PC-9 (cell line): ENCODE measurements at places on chromosomes 3 and 15. TPM values are rescaled to one million over a fixed set of nuclear protein-coding genes. Genes with fewer than 3 reads are reported as not detected.

The SLC22A13 gene
- total RNA-seq, result 0.40 and 0.44 TPM in 2 replicates

- DNase-seq, result no peak
Measured at GRCh38 chr3:42419563-42419962, 9.2 kb upstream of the LYZL4 start.

The C2CD4A gene
- total RNA-seq, result 0.09 TPM in 1 of 2 replicates, not detected in the other

The COL6A6 gene
- total RNA-seq, result not detected in 2 replicates

The DNAJC17 gene
- 27.4 and 33.0 TPM in 2 replicates for total RNA-seq

The TLR9 gene
- total RNA-seq, result 0.30 and 0.44 TPM in 2 replicates

- no peak for DNase-seq
Measured at GRCh38 chr3:27594096-27594690, 110.0 kb upstream of the SLC4A7 start.

DNA sequence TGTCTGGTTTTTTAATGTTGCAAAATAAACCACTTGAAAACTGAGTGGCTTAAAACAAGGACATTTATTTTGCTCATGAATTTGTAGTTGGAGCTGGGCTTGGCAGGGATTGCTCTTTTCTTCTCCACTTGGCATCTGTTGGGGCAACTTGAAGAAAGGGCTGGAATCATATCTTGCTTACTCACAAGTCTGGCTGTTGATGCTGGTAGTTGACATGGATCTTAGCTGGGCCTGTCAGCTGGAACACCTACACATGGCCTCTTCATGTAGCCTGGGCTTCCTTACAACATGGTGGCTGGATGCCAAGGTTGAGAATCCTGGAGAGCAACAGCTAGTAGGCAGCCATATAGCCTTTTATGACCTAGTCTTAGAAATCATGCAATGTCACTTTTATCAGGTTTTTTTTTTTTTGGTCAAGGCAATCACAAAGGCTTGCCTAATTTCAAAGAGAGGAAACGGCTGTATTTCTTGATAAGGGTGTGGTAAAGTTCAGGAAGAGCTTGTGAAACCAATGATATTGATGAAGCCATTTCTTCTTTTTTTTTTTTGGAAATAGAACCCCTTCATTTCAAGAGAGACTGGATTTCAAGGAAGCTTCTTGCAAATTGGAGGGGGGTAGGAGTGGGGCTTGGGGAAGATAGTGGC, 262.1 kb downstream of the IL20RB start:
- no peak for DNase-seq

The KLHL40 gene
- total RNA-seq, result not detected in 2 replicates

DNA sequence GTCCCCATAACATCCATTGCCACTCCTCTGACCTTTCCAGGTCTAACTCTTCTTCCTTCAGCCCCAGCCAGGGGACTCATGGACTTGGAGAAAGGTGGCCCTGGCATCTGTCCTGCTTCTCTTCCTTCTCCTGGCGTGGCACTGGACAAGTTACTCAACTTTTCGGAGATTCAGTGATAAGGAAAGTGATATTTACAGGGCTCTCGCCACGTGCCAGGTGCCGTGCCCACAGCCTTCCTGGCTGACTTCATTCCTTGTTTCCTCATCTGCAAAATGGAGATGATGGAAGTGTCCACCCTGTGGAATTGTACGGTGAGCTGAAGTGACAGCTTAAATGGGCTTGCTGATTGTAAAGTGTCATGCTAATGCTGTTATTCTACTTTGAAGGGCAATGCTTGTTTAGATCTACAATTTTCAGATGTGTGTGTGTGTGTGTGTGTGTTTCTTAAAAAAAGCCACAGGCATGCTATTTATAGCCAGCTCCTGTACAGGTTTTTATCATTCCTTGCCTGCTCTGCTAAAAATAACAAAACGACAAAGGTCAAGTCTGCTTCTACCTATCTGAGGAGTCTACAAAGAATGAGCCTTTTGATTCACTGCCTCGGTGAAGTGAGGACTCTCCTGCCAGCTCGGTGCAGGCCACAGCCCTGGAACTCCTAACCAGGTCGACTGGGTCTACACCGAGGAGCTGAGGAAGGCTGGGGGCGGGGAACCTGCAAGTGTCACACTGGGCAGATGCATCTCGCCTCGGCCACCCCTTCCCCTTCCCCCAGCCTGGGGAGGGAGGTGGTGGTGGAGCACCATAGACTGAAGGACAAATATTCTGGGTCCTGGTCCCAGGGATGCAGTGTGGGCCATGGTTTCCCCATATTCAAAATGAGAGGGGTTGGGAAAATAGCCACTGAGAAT, 11.4 kb upstream of the ATP2B2 start:
- no peak for DNase-seq

- no peak for DNase-seq
Measured at GRCh38 chr3:196643201-196643749, 3.8 kb downstream of the NRROS start.

DNA sequence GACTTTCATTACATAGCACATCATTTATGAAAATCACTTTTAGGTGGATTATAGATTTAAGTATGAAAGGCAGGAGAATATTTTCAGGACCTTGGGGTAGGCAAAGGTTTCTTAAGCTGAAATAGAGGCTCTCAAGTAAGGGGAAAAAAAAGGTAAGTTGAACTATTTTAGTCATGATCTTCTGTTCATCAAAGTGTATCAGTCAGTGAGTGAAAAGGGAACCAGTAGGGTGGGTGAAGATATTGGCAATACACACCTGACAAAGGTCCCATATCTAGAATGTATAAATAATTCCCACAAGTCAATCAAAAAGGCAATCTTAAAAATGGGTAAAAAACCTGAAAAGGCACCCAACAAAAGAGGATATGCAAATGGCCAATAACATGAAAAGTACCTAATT, 218.6 kb downstream of the KLF13 start:
- no peak for DNase-seq

The DPH3 gene
- 12.1 and 16.2 TPM in 2 replicates for total RNA-seq

- DNase-seq, result no peak
Measured at GRCh38 chr3:23711916-23712494, 93.8 kb upstream of the UBE2E1 start.

GRCh38 chr3:142993958-142994442, 7.4 kb upstream of the U2SURP start:
- DNase-seq, result peak; percentile 67

The KBTBD13 gene
- total RNA-seq, result not detected in 2 replicates

DNA sequence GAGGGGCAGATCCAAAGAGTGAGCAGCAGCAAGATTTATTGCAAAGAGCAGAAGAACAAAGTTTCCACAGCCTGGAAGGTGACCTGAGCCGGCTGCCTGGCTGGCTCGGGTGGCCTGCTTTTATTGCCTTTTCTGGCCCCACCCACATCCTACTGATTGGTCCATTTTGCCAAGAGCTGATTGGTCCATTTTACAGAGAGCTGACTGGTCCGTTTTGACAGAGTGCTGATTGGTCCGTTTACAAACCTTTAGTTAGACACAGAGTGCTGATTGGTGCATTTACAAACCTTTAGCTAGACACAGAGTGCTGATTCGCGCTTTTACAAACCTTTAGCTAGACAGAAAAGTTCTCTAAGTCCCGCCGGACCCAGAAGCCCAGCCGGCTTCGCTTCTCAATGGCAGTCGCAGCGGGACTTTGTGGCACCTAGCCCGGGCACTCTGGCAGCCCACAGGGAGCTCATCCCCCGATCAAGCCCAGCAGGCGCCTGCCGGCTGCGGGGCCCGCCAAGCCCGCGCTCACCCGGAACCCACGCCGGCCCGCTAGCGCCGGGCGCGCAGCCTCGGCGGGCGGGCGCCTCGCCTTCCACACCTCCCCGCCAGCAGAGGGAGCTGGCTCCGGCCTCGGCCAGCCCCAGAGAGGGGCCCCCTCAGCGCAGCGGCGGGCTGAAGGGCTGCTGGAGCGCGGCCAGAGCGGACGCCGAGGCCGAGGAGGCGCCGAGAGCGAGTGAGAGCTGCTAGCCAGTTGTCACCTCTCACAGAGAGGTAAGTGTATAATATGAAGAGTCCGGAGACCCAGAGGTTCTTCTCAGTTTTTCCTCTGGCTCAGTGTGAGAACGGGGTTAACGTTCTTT, 339.2 kb downstream of the CHL1 start:
- DNase-seq, result no peak

GRCh38 chr15:35602836-35603235, 56.9 kb upstream of the DPH6 start:
- DNase-seq, result no peak

GRCh38 chr3:193314161-193314560, 64.4 kb downstream of the ATP13A5 start:
- DNase-seq, result no peak

DNA sequence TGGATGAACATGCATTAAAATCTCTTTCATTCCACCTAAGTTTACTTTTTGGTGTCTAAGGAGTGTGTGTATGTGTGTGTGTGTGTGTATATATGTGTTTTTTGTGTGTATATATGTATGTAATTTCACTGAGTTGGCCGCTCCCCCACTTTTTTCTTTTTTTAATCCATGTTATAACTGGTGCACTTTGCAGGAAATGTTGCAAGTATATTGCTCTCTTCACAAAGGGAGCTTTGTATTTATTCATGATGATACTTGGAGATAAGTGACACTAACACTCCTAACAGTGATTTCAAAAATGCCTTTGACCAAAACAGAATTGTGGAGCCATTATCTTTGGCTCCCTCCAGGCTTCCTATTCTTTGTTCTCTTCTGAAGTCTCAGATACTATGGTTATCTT, 95.8 kb downstream of the FNDC3B start:
- no peak for DNase-seq

The CHRM5 gene
- total RNA-seq, result not detected in 2 replicates

GRCh38 chr15:92882697-92883162, 17.4 kb upstream of the CHD2 start:
- no peak for DNase-seq

The SLC28A1 gene
- total RNA-seq, result 0.70 and 1.2 TPM in 2 replicates

DNA sequence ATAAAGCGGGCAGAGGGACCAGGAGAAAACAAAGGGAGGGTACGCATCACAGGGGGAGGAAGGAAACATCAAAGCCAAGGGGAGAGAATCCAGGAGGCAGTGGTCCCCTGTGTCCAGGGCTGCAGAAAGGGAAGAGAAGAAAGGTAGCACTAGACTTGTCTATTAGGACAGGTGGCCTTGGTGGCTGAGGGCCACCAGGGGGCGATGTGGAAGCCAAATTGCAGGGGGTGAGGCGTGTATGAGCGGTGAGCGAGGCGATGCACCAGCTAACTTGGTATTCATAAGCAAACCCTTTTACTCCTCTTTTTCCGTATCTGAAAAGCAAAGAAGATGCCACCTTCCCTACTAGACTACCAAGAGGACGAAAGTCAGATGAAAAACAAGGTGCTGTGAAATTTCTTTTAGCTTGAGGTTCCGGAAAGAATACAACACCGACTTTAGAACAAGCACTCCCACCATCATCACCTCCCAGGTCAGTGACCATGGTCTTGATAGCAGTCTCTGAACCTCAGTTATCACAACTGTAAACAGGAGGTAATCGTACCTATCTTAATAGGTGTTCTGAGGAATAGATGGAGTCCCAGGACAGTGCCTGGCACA, 654.4 kb upstream of the ADAMTS9 start:
- DNase-seq, result peak; percentile 37

The NSMCE3 gene
- total RNA-seq, result 3.1 and 4.0 TPM in 2 replicates

The AMIGO3 gene
- total RNA-seq, result 1.0 TPM in 1 of 2 replicates, not detected in the other

The PDIA5 gene
- total RNA-seq, result 31.7 and 32.1 TPM in 2 replicates

DNA sequence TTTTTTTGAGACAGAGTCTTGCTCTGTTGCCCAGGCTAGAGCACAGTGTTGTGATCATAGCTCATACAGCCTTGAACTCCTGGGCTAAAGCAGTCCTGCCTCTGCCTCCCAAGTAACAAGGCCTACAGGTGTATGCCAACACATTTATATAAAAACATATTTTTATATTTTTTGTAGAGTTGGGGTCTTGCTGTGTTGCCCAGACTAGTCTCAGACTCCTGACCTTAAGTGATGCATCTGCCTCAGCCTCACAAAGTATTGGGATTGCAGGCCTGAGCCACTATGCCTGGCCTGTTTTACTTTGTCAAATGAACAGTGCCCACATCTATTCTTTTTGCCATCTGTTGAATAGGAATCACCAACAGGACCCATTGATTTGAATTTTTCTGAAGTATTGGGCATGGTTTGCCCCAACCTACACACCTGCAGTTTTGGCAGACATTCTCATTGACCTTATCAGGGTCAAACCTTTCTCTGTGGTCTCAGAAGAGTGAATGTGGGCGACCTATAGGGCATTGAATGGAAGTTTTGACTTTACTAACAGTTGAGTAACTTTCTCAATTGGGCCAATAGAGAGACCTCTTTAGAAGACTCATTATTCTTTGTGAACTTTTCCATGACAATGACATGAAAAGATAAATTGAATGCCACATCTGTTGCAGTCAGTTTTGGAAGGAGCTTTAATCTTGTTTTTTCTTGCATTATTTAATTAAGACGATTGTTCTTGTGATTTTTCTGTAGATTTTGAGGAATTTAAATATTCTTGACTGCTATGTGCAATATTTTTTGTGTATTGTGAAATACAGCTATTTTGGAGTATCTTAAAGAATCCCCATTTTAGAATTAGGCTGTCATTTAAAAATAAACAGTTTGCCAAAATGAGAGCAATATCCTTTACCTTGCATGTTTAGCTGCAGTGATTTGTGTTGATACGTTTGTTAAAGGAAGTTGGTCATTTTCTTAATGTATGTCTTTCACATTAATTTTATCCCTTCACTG, 2.7 kb downstream of the IREB2 start:
- no peak for DNase-seq

- no peak for DNase-seq
Measured at GRCh38 chr3:34132069-34132692, 333.8 kb downstream of the PDCD6IP start.

The HHLA2 gene
- not detected in 2 replicates for total RNA-seq

- no peak for DNase-seq
Measured at GRCh38 chr3:155629056-155629455, 115.8 kb downstream of the PLCH1 start.

- DNase-seq, result no peak
Measured at GRCh38 chr3:196177967-196178366, 33.2 kb downstream of the ZDHHC19 start.

DNA sequence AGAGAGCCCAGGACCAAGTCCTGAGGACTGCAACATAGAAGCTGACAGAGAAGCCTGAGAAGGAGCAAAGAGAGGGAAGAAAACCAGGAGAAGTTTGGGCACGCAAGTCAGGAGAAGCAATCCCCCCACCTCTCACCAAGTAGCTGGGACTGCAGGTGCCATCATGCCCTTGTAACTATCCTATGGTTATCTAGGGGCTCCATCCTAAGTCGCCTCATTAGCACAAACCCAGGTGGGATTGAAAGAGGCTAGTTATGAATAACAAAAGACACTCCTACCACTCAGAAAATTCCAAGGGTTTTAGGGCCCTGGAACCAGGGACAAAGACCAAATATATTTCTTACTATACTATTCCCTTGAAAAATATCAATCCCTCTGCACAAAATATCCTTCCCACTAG, 53.5 kb downstream of the CCR4 start:
- DNase-seq, result no peak

The ATP13A4 gene
- total RNA-seq, result 0.22 TPM in 1 of 2 replicates, not detected in the other

The PPP1R14D gene
- total RNA-seq, result 0.55 and 0.65 TPM in 2 replicates

The GP5 gene
- not detected in 2 replicates for total RNA-seq

The FEZF2 gene
- total RNA-seq, result not detected in 2 replicates

DNA sequence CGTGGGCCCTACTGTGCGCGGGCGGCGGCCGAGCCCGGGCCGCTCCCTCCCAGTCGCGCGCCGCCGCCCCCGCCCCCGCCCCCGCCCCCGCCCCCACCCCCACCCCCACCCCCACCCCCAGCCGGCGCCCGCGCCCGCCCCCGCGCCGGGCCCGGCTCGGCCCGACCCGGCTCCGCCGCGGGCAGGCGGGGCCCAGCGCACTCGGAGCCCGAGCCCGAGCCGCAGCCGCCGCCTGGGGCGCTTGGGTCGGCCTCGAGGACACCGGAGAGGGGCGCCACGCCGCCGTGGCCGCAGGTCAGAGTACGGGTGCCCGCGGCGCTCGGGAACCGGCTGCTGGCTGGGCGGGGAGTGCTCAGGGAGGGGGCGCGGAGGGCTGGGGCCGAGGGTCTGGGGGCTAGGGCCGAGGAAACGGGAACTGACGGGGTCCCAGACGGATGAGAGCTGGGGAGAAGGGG, 1.1 kb upstream of the PPARG start:
- peak; percentile 54 for DNase-seq

The CADPS gene
- total RNA-seq, result not detected in 2 replicates
